ENCODE measurements at places on chromosomes 3 and 15. TPM values are rescaled to one million over a fixed set of nuclear protein-coding genes. Genes with fewer than 3 reads are reported as not detected.
A peak's percentile ranks its signal among the peaks of the same experiment; 100 is the strongest.

GRCh38 chr3:7307410-7307809 is 446.5 kb downstream of the GRM7 start:
- no peak overlapping the region for H3K4me3 ChIP-seq
- H3K4me1 ChIP-seq, result no peaks in the 10 kb centered on the region
- DNase-seq, result no peak
- H3K27ac ChIP-seq, result no peak overlapping the region

- H3K4me3 ChIP-seq, result no peak overlapping the region
- H3K4me1 ChIP-seq, result no peaks in the 10 kb centered on the region
- H3K27ac ChIP-seq, result no peak overlapping the region
- H3K36me3 ChIP-seq, result no peaks in the 10 kb centered on the region
- DNase-seq, result no peak
Measured at GRCh38 chr3:132292042-132292441, 25.2 kb upstream of the ACP3 start.

GRCh38 chr3:169999433-169999832 is 32.8 kb downstream of the SEC62 start:
- peaks cover 23% of the 10 kb centered on the region for H3K36me3 ChIP-seq
- no peaks in the 10 kb centered on the region for H3K27me3 ChIP-seq
- H3K4me3 ChIP-seq, result no peak overlapping the region
- peaks cover 37% of the 10 kb centered on the region for H3K4me1 ChIP-seq

DNA sequence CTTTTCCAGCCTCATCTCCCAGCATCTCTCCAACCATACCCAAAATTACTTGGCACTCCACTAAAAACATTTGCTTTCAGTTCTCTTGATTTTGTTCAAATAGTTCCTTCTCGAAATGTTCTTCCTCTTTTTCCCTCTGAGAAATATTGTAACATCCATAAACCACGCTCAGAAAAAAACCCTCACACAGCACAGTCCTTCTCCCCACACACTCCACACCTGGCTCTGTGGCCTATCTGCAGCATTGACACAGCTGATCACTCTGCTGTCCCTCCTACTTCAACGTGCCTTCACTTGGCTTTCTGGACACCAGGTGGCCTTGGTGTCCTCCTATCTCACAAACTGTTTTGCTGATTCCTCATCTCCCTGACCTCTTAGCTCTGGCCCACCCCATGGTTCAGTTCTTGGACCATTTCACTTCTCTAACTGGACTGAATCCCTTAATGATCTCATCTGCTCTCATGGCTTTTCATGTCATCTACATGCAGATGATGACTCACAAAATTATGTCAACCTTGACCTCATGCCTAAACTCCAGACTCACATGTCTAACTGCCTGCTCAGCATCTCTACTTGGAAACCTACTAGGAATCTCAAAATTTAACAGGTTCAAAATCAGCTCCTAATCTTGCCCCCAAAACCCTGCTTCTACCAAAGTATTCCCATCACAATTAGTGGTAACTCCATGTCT is 93.3 kb downstream of the TRIM42 start:
- H3K36me3 ChIP-seq, result no peaks in the 10 kb centered on the region
- DNase-seq, result no peak
- peaks cover 11% of the 10 kb centered on the region for H3K4me1 ChIP-seq
- H3K27ac ChIP-seq, result no peak overlapping the region
- no peaks in the 10 kb centered on the region for H3K27me3 ChIP-seq

DNA sequence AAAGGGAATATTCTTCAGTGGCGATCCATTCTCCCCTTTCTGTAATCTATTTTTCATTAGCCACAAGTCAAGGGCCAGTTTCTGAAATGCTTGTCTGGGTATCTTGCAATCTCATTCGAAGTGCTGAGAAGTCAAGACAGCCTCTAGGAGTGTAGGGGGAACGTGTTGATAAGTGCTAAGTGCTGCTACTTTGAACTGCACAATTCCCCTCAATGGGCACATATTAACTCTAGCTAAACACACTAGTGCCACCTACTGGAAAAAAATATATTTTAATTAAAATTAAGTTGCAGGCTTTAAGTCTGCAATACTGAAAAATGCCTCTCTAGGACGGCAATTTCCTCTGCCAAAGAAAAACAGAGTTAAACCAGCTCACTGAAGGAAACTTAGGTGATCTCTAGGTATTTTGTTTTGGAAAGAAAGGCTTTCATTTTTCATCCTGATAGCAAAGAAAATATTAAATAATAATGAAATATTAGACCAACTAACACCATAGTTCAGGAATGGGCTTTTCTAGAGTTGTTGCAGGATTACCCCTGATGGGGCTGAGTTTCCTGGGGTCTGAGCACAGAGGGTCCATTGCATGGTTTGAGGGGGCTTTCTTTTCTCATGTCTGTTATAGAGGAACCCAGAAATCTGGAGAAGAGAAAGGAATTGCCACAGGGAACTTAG is 181.9 kb upstream of the KBTBD8 start:
- no peaks in the 10 kb centered on the region for H3K4me1 ChIP-seq
- no peak overlapping the region for H3K27ac ChIP-seq
- no peaks in the 10 kb centered on the region for H3K36me3 ChIP-seq
- no peak overlapping the region for H3K4me3 ChIP-seq

DNA sequence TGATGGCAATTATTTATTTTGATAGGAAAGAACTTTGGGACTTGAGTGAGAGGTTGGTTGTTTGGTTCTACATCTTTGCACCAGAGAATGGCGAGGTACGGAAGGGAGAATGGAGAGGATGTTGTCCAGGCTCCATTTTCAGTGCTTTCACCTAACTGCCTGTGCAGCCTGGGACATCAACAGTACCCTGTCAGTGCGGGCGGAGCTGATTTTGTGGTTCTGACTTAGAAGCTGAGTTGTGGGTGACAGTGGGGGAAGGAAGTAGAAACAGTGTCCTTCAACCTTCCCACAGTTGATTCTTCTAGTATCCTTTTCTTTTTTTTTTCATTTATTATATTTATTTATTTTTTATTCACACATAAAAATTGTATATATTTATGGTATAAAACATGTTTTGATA is 95.3 kb downstream of the TIGIT start:
- H3K36me3 ChIP-seq, result peaks cover 2% of the 10 kb centered on the region
- no peaks in the 10 kb centered on the region for H3K27me3 ChIP-seq
- H3K27ac ChIP-seq, result peak overlapping the region; percentile 79
- peaks cover 29% of the 10 kb centered on the region for H3K4me1 ChIP-seq
- H3K4me3 ChIP-seq, result no peak overlapping the region

The SOX14 gene
- not detected for total RNA-seq

The KBTBD8 gene
- 8.3 TPM for total RNA-seq

GRCh38 chr3:66133050-66133757 is 87.6 kb upstream of the SLC25A26 start:
- no peaks in the 10 kb centered on the region for H3K27me3 ChIP-seq
- no peak for DNase-seq
- no peaks in the 10 kb centered on the region for H3K4me1 ChIP-seq

The PLA2G4F gene
- not detected for total RNA-seq

The SPINK8 gene
- total RNA-seq, result not detected

DNA sequence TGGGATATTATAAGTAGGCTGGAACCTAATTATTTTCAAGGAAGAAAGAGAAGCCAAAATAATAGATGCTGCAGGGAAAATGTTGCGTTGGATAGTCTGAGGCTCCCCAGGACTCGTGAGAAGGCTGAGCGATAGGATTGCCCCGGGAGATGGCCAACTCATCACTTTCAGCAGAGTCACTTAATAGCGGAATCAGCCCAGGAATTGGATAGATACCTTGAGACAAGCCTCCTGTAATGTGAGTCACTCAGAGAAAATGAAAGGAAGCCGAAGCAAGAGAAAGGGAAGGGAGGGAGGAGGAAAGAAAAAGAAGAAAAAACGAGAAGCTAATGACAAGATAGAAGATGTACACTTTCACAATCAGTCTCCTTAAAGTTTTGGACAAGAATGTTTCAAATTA is 94.3 kb downstream of the SQOR start:
- H3K4me1 ChIP-seq, result no peaks in the 10 kb centered on the region
- peaks cover 17% of the 10 kb centered on the region for H3K27me3 ChIP-seq
- H3K27ac ChIP-seq, result no peak overlapping the region
- no peak for DNase-seq

The CCDC33 gene
- total RNA-seq, result not detected

DNA sequence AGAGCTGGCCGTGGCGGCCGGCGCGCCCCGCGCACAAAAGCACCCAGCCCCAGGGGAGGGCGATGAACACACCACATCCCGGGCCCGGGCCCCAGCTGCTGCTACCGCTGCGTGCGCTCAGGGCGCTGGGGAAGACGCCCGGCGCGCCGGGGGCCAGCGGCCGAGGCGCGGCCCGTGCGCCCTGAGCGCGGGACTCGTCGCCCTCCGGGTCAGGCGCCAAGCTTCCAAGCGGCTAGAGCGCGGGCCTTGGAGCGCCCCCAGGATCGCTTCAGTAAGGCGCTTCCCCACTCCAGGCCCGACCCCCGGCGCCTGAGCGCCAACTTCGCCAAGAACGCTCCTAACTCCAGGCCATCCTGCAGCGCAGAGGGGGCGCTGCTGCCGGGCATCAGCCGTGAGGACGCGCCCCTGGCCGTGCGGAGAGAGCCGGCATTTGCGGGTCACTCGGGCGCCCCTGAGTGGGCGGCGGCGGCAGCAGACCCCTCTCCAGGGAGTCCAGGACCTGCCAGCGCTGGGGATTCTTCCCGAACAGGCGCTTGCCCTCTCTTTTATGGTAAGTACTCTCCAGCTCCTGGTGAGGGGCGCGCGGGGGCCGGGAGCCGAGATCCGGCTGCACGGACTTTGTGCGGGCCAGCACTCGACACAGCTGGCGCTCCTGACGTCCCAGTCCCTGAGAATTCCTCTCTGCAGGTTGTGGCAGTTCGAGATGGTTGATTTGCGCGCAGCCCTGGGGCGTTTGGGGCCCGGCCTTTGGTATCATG is 475 bp downstream of the SPSB4 start:
- peaks cover 67% of the 10 kb centered on the region for H3K27me3 ChIP-seq
- no peaks in the 10 kb centered on the region for H3K36me3 ChIP-seq
- peak overlapping the region; percentile 35 for H3K4me3 ChIP-seq
- peaks cover 16% of the 10 kb centered on the region for H3K4me1 ChIP-seq
- no peak for DNase-seq

The CCR2 gene
- 28.6 TPM for total RNA-seq

The SLITRK3 gene
- total RNA-seq, result not detected

GRCh38 chr3:51968883-51969678 is 1.8 kb upstream of the PCBP4 start:
- H3K4me3 ChIP-seq, result peak overlapping the region; percentile 39
- no peaks in the 10 kb centered on the region for H3K27me3 ChIP-seq
- DNase-seq, result no peak
- peaks cover 24% of the 10 kb centered on the region for H3K4me1 ChIP-seq
- H3K36me3 ChIP-seq, result no peaks in the 10 kb centered on the region
- peak overlapping the region; percentile 17 for H3K27ac ChIP-seq

DNA sequence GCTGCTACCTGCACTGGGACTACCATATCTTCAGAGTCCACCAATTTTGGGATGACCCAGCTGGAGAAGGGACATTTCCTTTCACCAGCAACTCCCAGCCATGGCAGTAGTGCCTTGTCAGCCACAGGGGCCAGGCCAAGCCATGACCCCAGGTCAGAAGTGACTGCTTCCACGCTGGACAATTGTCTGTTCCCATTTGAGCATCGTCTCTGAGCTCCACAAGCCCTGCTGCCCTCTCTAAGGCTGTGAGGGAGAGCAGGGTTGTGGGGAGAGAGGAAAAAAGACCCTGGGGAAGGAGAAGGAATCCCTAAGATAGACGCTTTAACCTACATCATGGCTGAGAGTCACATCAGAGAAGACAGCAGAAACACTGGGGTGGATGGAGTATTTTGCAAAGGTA is 7.4 kb upstream of the RARRES1 start:
- H3K36me3 ChIP-seq, result peaks cover 3% of the 10 kb centered on the region
- no peak overlapping the region for H3K4me3 ChIP-seq
- H3K27me3 ChIP-seq, result no peaks in the 10 kb centered on the region
- no peak overlapping the region for H3K27ac ChIP-seq
